ENCODE measurements at places on chromosomes 11 and 22.
A peak's percentile ranks its signal among the peaks of the same experiment; 100 is the strongest.

DNA sequence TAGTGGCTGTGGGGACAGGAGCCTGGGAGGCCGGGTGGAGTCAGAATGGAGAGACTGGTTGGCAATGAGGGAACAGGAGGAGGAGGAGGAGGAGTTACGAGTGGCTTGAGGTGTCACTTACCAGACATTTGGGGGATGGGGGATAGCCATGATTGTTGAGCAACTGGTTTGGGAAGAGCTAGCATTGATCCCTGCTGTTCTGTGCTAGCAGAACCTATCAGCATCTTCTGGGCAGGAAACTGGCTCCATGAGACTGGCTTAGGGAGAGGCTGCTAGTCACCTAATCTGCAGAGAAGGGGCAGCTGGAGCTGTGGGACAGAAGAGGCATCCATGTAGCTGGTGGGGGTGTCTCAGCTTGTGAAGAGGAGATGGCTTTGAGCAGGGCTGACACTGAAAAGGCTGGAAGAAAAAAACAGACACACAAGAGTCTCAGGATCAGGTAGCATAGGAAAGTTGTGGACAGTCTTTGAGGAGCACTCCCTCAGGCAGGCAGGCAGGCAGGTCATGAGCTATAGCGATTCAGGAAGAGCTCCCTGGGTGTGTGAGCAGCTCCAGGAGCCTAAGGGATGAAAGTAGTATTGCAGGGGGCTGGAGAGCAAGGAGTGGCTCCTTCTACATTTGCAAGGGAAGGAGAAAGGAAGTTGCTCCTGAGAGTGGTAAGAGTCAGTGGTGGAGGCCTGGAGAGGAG is 22.3 kb downstream of the PIK3IP1 start:
- no peak for DNase-seq

DNA sequence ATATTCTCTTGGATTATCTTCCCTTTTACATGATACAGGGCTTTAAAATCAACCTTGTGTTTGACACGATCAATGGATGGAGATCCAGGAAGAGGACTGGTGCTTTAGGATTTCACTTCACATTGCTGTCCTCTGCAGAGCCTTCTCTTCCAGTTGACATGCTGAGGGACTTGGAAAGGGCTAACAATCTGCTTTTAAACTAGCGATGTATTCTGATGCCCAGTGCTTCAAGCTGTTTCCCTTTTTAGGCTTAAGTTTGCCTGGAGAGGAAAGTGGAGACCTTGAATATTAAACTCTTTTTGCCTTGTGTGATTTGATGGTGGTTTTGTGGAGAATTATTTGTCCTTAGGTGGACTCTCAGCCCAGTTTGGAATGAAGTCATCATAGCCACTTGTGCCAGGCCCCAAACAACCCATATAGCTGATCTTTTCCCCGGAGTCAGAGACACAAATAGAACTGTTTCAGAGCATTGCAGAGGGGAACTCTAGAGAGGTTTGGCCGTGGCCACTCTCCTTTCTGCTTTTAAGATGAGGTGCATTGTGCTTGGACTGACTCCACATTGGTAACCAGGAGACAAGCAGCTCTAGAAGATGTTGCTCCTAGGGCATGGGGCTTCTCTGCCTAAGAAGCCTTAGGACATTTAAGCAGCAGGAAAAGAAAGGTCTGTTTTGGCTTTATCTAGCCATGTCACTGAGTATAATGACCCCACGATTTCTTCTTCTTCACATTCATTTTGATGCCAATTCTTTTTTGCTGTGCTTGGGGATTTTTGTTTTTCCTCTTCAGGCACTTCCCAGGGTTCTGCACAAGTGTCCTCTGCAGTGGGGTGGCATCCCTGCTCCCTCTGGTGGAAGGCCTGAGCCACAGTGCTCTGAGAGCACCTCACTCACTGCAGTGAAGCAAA is 152.8 kb downstream of the NCAM1 start:
- no peak for DNase-seq

DNA sequence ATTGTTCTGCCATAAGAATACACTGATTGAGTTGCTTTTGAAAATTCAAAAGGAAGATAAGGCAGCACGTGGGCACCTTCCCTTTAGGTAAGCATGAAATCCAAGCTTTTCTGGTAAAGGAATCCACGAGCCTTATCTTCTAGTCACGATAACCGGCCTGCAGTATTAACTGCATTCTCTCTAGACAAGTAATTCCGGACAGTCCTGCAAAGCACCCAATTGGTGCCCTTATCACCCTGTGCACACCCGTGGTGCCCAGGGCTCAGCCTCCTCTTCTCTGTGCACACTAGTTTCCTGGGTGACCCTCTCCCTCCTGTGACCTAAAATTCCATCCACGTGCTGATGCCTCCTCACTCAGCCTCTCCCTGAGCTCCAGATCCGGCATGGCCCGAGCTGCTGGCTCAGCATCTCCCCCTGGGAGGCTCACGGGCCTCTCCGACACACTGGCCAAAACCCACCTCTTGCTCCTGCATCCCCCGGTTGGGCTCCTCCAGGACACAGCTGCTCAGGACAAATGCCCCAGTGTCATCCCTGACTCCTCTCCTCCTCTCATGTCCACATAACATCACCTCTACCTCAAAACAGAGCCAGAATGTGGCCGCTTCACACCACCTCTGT is 63.7 kb downstream of the PACSIN2 start:
- DNase-seq: no peak

DNA sequence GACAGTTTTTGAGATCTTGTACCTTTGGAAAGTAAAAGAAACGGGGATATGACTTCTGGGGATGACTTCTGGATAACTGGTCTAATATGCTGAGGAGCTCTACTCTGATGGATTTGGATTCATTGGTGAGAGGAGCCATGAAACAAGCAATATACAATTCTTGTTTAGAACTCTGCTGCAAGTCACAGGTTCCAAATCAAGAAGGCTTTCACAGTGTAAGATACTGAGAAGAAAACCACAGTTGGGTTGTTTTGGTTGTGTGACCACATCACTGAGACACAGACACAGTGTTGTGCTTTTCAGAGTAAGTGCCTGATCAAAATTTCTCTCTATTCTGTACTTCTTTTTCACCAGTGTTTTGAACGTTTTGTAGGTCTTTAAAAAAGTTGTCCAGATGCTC is 13.1 kb upstream of the UCP2 start:
- no peak for DNase-seq

GRCh38 chr11:65861165-65861505 is 902 bp downstream of the MUS81 start:
- DNase-seq: no peak

GRCh38 chr11:2531277-2531986 is 86.6 kb downstream of the KCNQ1 start:
- peak; percentile 92 for DNase-seq

GRCh38 chr11:71286701-71287643 is 34.6 kb upstream of the SHANK2 start:
- no peak for DNase-seq

- no peak for DNase-seq
These were observed 27.3 kb upstream of the CSNK2A3 start for GRCh38 chr11:11380340-11380739.

- DNase-seq: no peak
These were observed 37.6 kb downstream of the MS4A2 start for GRCh38 chr11:60125956-60126585.

DNA sequence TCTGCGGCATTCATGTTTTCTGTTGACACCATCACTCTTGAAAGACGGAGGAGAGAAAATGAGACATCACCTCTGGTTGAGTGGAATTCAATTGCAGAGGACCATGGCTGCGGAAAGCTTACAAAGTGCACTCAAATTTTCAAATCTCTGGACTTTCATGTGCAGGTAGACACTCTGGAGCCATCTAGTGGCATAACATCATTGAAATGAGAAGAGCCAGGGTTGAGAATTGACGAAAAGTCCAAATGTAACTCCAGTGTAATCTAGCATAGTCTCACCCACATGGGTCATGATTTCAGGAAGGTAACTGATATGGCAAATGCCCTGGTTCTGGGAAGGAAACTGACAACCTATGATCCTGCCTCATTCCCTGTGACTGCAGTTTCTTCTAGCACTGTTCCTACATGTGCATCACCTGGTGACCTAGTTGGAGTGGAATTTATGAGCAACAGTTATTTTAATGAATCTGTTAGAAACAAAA is 687.8 kb downstream of the KCNA4 start:
- no peak for DNase-seq

DNA sequence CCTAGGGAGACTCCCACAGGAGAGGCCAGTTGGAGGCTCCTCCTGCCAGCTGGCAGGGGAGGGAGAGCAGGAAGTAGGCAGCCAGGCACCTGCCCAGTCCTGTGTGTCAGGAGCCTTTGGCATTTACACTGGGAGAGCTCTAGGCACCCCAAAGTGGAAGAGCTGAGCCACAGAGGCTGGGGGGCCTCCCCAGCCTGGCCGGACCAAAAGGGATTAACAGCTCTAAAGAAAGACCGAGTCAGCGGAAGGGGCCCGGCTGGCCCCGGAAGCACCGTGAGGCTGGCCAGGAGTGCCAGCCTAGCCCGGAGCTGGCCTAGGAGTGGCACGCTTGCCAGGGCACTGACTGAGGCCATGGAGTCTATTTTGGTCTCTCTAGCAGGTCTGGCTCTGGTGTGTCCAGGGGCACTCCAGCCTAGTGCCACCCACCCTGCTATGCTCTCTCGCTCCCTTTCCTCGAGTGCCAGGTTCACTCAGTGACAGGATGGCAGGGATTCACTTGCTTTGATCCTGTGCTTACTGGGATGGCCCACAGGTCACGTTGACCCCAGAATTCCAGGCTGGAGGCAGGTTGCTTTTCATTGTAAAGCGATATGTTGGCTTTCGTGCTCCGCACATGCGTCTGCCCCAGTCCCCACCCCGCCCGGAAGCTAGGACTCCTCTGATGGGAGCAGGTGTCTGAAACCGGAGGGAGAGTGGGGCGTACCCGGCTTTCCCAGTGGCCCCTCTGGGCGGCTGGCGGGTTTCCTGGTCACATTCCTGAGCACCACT is 3.3 kb upstream of the KMT5B start:
- DNase-seq: no peak

DNA sequence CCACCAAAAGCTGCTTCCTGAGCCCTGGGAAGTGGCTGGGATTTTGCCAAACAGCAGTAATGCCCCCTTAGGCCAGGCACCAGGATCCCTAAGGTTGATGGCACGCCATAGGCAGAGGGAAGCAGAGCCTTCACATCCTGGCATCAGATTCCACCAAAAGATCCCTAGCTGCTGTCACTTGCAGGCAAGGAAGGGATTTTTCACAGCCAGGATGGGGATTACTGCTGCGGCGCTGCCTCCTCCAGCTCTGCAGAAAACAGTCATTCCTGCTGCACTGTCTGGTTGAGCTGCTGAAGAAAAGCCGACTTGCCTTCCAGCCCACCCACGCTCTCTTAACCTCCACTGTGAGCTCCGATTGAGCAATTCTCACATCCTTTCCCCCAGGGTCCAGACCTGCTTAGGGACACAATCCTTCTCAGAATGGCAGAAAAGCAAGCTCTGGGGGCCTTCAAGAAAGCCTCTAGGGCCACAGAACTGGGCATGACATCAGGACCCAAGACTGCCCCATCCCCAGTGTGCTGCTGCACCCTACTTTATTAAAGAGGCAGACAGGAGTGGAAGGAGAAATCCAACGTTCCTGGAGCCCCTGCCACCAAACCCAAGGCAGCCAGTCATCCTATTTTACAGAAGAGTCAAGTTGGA is 19.9 kb downstream of the SYN3 start:
- no peak for DNase-seq

GRCh38 chr11:119025541-119025940 is 5.1 kb downstream of the SLC37A4 start:
- no peak for DNase-seq

GRCh38 chr11:13669544-13670488 is 1.3 kb downstream of the FAR1 start:
- DNase-seq: no peak

- DNase-seq: no peak
These were observed 59.5 kb upstream of the PRSS23 start for GRCh38 chr11:86740628-86741483.

GRCh38 chr11:89667001-89667400 is 43.1 kb upstream of the TRIM77 start:
- DNase-seq: no peak

- DNase-seq: peak; percentile 85
These were observed 707 bp upstream of the FTH1 start for GRCh38 chr11:61967924-61968757.

GRCh38 chr11:83072350-83073242 is 899 bp upstream of the RAB30 start:
- DNase-seq: no peak

- no peak for DNase-seq
These were observed 35.5 kb downstream of the ACO2 start for GRCh38 chr22:41504397-41504796.
